Activated CD8-positive, alpha-beta memory T cell treated with anti-CD3 and anti-CD28 coated beads for 1 hour (primary cell): ENCODE measurements at places on chromosomes 7 and 10.

GRCh38 chr7:50367100-50367499 lies 62.6 kb downstream of the IKZF1 start:
- DNase-seq, result no peak

DNA sequence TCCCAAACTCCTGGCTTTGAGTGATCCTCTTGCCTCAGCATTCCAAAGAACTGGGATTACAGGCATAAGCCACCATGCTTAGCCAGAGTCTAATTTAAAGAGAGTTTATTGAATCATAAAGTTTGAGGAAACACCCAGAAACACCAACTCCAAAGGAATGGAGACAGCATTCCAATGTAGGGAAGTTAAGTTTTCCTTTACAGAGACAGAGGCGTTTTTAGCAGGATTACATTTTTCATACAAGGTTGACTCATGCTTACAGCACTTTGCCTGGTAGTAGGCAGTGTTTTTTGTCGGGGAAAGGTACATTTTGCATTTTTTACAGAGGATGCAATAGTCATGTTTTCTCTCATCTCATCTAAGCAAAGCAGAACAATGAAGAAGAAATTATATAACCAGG lies 18.9 kb upstream of the OPN4 start:
- DNase-seq, result no peak

GRCh38 chr7:11714205-11714604 lies 117.8 kb downstream of the THSD7A start:
- no peak for DNase-seq

- DNase-seq, result no peak
Observed at GRCh38 chr7:123724817-123725253, 24.0 kb downstream of the WASL start.

DNA sequence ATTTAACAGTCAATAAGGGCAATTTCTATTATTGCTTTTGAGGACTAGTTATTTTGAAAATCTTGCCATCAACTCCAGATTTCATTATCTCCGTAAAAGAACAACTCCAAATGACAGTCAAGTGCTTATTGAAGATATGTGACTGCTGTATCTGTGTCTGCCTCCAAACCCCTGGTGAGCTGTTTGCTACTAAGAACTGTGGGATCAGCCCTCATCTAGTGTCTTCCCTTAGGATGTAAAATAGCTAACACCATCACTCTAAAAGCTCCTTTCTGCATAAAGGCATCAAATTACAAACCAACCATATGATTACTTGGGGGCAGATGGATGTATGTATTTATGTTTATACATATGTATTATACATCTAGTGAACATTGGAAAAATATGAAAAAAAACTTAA lies 70.8 kb upstream of the SLC13A1 start:
- no peak for DNase-seq

DNA sequence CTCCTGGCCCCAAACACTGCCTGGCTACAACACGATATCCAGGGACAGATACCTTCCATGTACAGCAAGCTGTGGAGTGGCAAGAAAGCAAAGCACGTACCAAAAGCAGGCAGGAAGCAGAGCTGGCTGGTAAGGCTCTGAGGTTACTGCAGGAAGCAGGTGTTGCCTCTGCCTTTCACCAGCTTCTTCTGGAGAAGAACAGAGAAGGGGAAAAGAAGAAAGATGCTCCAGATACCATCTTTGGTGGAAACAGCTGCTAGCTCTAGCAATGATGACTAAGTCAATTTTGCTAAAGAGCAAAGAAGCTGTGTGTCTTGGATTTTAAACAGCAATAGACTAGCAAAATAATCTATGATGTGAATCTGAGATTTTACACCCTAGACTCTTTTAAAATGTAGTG lies 34.9 kb upstream of the PRSS1 start:
- no peak for DNase-seq

DNA sequence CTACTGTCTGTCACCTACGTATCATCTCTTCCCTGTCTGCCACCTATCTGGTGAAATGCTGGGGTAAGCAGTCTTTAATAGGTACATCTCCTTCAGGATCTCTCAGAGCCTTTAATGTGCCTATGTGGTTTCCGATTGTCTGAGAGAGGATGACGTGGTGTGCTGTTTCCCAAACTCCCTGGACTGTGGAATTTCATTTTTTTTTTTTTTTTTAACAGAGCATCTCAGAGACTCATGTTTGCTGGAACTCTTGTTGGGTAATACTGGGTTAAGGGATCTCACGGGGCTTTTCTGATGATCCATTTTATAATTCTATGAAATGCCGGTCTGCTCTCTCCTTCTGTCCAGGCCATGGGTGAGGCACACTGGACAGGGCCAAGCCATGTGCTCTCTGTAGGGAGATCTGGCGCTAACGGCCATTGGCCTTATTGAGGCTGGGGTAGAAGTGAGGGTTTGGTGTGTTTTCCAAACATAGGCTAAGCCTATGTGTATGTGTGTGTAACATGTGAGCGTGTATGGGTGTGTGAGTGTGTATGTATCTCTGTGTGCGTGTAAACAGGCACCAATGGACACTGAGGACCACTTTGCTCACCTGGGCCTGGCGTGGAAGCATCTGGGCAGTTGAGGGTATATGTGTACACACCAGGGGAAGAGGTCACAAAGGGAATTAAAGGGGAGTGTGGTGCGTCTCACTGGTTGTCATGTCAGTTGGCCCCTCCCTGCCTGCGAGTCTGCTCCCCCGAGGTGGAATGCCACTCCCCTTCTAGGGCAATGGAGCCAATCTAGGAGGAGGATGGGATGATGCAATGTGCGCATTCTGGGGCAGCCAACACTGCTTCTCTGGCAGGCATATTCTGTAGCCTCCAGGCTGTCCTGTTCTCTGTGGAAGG lies 7.8 kb downstream of the ADRA2A start:
- DNase-seq, result no peak

DNA sequence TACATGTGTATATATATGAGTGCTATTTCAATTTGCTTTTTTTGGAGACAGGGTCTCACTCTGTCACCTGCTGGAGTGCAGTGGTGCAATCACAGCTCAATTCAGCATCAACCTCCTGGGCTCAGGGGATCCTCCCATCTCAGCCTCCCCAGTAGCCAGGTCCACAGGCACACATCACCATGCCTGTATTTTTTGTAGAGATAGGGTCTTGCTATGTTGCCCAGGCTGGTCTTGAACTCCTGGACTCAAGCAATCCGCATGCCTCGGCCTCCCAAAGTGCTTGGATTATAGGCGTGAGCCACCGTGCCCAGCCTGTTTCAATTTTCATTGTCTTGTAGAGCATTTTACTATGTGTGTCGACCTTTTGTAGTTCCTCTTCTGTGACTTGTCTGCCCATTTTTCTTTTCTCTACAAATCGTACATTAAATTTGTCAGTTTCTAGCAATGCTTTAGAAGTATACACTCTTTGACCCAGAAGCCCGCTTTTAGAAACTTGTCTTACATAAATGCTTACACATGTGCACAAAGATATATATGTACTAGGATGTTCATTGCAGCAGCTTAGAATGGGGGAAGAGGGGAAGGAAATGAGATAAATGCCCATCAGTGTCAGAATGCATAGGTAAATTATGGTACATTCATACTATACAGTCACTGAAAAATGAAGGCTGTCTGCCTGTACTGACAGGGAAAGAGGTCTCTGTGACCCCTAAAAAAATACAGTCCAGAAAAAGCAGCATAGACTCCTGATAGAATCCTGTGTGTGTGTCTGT lies 12.2 kb upstream of the RFC2 start:
- no peak for DNase-seq

GRCh38 chr7:8295638-8296361 lies 33.8 kb upstream of the ICA1 start:
- DNase-seq, result no peak

DNA sequence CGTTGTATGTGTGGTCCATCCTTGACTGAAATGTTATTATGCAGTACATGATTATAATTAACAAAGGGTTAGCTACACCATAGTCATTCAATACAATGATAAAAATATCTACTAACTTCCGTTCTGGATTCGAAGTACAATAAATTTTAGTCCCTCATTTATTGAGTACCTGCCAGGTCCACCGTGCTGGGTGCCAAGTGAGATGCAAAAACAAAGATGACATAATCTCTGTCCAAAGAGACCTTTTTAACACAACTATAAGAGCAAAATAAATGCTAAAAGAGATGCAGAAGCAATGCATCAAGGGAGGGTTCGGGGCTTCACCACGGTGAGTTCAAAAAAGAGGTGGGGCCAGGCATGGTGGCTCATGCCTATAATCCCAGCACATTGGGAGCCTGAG lies 33.1 kb downstream of the LAMB1 start:
- DNase-seq, result no peak

GRCh38 chr7:52257890-52258289 lies 777.5 kb upstream of the POM121L12 start:
- no peak for DNase-seq

DNA sequence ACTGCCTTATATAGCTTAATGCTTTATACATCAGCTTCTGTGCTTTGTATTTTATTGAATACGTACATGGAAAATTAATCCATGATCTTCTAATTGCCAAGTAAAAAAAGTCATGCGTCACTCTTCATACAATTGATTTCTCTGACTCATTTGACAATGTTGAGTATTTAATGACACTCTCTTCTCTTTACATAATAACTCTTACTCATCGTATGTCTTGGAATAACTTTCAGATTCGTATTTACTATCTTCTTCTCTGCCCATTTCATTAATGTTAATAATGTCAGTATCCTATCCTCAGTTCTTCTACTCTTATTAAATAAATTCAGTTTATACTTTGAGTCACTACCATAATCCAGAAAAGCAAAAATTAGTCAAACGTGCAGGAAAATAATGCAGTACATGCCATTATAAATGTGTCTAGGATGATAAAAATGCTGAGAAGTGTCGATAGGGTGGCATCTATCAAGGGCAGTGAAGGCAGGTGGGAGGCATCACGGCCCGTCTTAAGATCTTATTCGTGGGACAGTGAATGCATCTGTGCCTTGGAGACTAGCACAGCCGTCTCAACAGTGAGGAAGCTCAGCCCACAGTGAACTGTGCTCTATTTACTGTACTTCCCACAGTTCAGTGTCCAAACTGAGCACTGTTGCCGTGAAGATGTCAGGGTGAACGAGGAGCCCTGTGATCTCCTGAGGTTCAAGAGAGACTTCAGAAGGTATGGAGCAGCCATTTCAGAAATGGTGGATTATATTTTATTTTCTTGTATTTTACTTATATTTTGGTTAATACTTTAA lies 39.8 kb upstream of the AKR1E2 start:
- DNase-seq, result no peak

GRCh38 chr7:14834456-14834855 lies 68.1 kb downstream of the DGKB start:
- DNase-seq, result no peak

- no peak for DNase-seq
Observed at GRCh38 chr10:21747809-21748208, 213.8 kb downstream of the MLLT10 start.

- no peak for DNase-seq
Observed at GRCh38 chr7:136309407-136309806, 332.2 kb upstream of the MTPN start.

DNA sequence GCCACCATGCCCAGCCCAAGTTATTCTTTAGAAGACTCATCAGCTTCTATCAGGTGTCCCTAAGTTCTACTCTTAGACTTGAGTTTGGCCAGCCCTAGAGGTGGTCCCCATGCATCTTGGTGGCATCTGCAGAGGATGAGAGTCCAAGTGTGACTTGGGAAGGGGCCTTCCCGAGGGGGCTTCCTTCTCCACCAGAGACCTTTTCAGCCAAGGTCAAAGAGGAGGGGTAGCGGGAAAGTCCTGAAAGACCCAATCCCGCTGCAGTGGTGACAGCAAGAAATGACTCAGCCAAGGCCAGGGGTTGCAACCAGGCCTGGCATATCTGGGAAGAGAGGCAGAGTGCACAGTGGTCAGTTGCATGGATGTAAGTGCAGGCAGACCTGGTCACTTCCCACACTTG lies 61.7 kb upstream of the MGMT start:
- no peak for DNase-seq

DNA sequence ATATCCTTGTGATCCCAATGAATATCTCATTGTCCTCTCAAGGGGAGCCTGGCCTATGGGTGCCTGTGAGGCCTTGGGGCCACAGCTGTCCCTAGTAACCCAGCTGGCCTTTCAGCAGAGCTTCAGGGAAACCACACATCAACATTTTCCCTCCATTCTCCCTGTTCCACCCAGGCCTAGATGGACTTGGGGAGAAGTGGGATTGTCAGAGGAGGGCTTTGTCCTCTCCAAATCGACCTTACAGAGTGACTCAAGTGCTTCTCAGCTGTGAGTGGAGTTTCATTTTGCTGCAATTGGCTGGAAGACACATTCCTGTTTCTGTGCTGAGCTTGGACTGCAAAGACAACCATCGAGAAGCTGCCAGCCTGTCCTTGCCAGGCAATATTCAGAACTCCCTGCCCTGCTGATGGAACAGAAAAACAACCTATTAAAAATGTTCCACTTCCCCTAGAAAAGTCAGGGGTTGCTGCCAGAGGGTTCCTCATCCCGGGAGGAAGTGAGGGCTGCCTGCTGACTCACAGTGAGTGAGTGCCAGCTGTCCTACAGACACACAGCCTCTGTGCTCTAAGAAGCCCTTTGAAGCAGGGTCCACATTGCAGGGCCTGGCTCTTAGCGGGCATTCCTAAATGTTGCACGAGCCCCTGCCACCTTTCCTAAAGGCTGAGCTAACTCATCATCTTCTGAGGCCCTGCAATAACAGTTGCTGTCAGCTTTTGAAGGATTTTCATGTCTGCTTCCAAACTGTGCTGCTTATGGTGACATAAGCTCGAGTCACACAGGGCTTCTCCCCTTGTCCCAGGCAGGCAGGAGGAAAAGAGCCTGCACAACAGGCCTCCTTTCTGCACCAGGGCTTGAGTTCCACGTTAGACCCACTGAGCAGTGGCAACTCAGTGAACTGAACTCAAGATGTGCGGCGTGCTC lies 20.5 kb downstream of the STRA8 start:
- no peak for DNase-seq

- DNase-seq, result no peak
Observed at GRCh38 chr7:42097752-42098151, 139.3 kb downstream of the GLI3 start.

DNA sequence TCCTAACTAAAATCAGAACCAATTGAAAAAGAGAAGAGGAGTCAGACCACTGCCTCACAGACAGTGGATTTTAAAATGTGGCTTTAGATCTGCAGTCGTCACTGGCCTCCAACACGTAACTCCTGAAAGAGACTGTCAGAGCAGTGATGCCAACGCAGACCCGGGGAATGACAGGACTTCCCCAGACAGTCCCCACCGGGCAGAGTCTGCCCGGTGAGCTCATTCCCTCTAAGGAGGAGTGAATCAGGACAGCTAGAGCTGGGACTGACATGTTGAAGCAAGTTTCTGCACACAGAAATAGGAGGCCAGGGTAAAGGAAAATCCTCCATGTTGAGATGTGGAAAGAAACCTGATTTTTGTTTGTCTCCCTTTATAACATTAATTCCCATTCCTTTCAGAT lies 105.0 kb downstream of the TES start:
- DNase-seq, result no peak

DNA sequence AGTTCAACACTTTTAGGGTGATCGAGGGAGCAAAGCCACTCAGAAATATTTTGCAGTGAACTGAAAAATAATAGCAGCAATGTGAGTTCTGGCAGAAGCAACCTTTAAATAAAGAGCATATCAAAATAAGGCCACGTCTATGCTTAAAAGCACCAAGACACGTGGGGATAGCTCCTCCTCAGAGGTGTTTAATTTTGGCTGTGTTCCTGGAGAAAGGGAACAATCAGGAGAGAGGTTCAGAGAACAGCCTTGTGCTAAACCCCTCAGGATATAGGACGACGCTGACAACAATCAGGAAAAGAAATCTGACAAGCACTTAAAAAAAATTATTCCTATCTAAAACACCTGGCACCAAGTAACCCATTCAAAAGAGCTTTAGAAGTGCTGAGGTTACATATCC lies 471.9 kb upstream of the CELF2 start:
- no peak for DNase-seq
